ENCODE measurements at places on chromosomes 6 and 20.

- peak; percentile 41 for DNase-seq
These were observed 47.2 kb upstream of the CCN2 start for GRCh38 chr6:131998255-131998982.

DNA sequence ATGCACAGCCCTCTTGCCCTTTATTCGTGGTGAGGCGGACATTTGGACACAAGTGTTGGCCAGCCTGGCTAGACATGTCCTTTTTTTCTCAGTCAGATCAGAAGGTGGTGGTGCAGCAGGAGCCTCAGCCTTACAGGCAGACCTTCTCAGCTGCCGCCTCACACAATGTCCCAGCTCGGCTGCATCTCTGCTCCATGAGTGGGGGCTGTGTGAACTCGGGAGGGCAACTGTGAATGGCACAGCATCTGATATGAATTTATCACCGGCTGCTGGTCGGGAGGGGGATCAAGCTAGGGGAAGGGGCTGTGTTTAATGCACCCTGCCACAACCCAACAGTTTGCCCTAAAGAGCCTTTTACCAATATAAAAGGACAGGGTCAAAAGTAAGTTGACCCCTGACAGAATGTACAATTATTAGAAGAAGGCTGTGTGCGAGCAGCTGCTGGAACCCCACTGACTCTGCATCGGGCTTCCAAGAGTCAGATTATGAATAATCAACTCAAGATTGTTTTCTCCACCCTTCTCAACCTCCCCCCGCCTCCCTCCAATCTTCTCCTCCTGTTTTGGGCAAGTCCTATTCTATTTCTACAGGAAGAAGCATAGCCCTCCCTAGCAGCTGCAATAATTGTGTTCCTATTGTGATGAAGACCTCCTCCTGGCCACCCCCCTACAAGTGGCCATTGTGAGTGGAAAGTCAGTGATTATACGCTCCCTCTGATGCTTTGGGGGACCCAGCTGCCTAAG lies 245.2 kb downstream of the PKHD1 start:
- no peak for DNase-seq

GRCh38 chr6:156423075-156423474 lies 354.1 kb upstream of the ARID1B start:
- no peak for DNase-seq

DNA sequence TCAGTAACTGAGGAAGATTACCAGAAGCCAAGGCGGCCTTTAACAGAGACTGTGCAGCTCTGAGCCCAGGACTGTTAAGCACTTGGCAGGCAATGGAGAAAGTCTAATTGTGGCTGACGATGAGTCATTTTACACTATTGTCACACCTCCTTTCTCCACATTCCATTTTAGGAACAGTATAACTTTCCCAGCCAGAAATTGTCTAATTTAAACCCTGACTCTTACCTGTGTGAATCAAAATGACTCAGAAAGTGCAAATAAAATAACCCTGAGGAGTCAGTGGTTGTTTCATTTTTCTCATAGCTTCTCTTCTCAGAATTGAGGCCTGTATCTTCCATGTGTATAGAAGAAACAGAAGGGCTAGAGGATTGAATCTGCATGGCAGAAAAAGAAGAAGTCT lies 40.0 kb upstream of the OPN5 start:
- no peak for DNase-seq

DNA sequence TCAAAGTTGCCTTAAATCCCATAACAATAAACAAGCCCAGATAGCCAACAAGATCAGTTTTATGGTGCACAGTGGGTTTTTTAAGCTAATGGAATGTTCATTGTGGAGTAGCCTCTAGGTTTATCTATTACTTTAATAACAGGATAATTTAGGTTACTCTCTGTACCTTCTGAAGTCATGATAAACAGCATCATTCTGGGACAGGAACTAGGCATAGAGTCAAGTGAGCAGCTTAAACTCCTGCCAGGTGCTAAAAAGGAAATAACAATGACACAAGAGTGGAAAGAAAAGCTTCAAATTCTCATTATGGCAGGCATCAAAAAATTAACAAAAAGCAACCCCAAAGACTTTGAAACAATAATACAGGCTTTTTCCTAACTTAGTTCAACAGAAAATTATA lies 228.8 kb downstream of the HACE1 start:
- no peak for DNase-seq

DNA sequence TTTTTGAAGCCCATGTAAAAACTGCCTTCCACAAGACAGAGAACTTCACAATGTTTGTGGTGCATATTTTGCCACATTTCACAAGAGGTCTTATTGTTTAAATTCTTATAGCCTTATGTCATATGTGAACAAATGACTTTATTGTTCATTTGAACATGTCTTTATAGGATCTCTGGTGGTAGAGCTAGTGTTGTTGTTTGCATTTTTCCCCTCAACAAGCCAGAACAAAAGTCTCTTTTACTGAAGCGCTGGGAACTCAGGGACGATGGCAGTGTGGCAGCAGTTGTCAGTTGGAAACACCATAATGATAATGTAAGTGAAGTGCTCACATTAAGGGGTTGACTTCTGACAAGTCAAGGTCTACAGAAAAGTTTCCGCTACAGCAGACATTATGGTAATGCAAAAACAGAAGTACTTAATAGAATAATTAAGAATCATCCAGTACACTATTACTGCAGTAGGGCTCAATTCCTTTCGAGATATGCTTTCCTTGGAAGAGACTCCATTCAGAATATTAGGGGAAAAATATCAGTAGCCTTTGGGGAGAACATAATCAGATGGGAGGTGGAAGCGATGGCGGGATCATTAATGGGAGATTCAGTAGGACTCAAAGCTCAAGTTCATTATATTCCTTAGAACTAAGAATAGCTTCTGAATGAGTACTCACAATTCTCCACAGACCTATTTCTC lies 180.0 kb downstream of the GJA10 start:
- no peak for DNase-seq

GRCh38 chr20:46691196-46691595 lies 2.0 kb upstream of the TP53RK start:
- no peak for DNase-seq

DNA sequence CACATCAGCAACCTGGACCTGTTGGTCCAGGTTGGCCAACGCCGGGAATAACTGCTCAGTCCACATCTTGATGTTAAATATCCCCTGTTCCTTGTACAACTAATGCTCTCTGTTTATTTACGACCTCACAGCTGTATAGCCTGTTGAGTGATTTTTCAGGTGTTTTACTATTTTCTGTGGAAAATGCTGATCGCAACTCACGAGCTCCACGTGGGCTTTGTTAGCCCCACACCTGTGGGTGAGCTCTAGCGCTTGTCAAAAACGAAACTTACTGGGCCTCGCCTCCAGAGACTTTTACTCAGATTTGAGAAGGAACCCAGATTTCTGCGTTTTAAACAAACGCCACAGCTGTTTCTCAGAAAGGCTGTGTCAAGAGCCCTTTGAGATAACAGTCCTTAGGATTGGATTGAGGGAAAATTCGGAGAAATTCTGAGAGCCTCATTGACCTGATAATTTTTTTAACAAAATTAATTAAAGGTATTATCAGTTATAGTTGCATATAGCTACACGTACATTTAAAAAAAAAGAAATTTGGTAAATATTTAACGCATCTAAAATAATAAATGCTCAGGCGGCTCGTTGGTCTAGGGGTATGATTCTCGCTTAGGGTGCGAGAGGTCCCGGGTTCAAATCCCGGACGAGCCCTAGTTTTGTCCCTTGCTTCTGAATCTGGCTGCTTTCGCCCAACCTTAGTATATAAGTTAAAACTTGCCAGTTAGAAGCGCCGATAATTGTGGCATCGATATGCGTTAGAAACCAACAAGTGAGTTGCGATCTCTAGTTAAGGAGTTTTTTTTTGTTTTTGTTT lies 16.7 kb downstream of the HMGN4 start:
- peak; percentile 50 for DNase-seq

- no peak for DNase-seq
These were observed 160.6 kb downstream of the HIVEP2 start for GRCh38 chr6:142784344-142784743.

DNA sequence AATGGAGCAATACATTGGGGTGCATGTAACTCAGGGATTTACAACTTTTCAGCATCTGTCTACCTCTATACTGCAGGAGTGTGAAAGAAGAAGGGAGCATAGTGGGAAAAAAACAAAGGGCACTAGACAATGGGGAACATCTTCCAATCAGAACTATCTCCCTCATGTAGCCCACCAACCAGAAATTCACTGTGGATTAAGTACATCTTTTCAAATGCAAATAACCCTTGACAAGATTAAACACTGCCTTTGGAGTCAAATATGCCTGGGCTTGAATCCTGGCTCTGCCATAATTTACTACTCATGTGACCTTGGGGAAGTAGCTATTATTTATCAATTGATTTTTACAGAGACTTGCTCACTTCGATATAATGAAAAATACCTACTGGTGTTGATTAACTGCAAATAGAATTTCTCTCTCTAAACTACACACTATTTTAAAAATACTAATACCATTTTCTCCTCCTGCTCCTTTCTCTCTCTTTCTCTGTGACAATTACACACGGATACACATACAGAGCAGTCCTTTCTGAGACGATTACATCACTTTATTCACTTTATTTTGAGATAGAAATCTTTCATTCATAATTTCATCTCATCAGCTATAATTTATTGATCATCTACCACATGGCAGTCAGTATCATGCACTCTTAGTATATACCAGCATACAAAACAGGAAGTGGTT lies 783.7 kb downstream of the FRK start:
- DNase-seq, result no peak

DNA sequence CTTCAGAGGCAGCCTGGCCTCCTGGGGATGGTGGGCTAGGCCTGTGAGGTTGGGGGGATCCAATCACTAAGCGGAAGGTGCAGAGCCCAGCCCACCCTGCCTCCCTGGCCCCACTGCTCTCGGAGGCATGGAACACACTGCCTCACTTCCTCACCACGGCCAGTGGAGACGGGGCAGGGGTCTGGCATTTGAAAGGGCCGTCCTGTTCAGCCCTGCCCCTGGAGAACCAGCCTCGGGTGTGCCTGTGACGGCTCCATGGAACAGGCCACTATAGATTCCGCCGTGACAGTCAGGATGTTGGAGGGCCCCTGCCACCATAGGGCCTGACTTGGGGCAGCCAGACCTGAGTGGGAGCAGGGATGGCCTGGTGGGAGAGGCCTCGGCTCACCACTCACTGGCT lies 110.2 kb downstream of the DACT2 start:
- DNase-seq, result no peak

DNA sequence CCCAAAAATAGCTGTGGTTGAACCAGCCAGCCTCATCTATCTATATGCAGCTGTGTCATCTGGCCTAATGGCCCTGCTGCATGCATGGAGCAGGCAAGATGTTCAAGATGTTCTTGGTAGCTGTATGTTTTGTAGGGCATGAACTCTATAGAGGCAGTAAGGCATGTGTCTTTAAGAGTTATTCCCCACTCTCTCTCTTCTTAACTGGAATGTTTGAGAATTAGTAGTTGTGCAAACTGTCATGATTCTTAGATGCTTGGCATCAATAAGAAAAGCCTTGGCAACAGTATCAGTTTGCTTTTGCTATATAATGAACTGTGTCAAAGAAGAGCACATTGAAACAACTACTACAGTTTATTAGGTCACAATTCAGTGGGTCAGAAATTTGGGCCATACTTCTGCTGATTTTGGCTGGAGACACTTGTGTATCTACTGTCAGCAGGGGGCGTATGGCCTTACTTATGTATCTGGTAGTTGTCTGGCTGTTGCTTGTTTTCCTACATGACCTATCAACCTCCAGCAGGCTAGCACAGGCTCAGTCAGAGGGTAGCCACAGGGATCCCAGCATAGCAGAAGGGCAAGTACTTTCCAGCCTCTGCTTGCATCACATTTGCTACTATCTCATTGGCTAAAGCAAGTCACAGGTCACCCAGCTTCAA lies 56.1 kb upstream of the LAMP5 start:
- DNase-seq, result no peak

GRCh38 chr6:31399589-31400466 lies 3.6 kb upstream of the MICA start:
- DNase-seq, result peak; percentile 95

DNA sequence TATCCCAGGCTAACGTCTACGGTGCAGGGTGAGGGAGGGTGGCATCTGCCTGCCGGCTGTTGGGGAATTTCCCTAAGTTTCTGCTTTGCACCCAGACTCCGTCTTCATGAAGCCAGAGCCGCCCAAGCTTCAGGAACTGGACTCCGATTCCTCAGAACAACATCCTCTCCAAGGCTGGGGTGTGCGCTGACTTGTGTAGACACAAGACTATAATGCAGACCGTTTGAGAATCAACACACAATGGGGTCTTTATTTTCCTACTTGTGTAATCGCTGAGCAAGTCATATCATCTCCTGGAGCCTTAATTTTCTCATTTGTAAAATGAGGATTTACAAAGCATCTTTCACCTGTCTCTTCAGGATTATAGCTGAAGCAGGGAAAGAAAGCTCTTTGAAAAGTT lies 160.5 kb upstream of the AGPAT4 start:
- DNase-seq, result no peak

GRCh38 chr20:33443512-33444239 lies at the start of gene SNTA1:
Gene SNTA1, minus strand, starts transcription at chr20:33443763. Its CDS starts 143 bp downstream, at chr20:33443620.
- peak; percentile 95 for DNase-seq

GRCh38 chr20:381581-382290 lies 1.2 kb downstream of the TRIB3 start:
- DNase-seq, result peak; percentile 44

DNA sequence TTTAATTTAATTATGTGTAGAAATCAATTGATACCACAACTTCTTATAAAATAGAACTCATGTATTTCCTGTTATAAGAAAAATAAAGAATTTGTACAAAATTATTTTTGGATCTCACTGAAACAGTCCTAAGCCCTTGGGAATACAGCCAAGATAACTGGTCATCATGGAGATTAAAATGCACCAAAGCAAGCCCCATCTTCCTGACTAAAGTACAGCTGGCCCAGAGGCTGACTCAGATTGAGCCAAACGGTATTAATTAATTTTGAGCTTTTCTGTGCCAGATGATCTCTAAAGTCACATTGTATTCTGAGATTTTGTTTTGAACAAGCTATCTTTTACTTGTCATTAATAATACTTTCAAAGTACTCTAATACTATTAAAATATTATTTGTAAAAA lies 978.5 kb downstream of the TBC1D32 start:
- no peak for DNase-seq

GRCh38 chr6:4258733-4259132 lies 123.4 kb upstream of the ECI2 start:
- no peak for DNase-seq

DNA sequence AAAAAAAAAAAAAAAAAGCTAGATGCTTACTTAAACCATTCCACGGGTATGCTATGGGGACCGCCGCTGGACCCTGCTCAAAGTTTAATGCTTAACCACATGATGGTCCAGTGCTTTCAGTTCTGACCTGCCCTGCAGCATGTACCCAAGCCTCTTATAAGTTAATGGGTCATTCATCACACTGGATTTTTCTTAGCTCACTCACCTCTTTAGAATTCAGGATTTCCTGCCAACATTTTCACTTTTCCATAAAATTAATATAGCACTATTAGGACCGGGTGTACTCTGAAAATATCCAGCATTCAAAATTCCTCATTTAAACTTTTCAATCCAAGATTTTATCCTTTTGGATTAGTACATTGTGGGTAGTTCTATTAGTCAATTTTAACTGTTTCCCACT lies 140.8 kb downstream of the ALDH8A1 start:
- DNase-seq, result no peak

DNA sequence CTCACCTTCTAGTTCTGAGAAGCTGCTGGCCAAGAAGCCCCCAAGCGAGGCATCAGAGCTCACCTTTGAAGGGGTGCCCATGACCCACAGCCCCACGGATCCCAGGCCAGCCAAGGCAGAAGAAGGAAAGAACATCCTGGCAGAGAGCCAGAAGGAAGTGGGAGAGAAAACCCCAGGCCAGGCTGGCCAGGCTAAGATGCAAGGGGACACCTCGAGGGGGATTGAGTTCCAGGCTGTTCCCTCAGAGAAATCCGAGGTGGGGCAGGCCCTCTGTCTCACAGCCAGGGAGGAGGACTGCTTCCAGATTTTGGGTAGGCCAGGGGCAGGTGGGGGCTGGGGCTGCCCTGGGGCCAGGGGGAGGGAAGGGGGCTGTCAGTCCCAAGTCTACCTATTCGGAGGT lies 2.3 kb downstream of the MYLK2 start:
- no peak for DNase-seq

All from uterus (tissue), 4 donors.